ENCODE measurements at places on chromosomes 11 and 22.

- DNase-seq: no peak
Measured at GRCh38 chr11:103924166-103925013, 112.0 kb upstream of the DDI1 start.

DNA sequence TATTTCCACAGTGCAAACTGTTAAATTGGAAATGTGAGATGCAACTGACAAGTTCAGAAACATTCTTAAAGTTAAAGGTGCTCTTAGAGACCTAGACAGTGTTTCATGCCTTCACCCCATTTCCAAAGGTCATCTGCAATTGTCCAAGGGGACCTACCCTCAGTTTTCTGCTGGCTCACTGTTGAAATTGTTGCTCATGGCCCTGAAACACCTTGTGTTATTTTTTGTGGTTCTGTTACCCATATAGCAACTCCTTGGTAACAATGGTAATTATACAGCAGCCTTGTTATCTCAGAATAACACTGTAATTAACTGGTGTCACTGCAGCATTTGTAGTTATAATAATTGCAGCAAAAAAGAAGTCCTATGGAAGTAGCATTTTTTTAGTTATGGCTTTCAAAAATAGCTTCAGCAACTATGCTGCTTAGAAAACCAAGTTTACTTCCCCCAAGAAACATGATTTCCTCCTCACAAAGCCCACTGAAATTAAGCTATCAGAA lies 49.2 kb upstream of the CCDC34 start:
- DNase-seq: no peak

DNA sequence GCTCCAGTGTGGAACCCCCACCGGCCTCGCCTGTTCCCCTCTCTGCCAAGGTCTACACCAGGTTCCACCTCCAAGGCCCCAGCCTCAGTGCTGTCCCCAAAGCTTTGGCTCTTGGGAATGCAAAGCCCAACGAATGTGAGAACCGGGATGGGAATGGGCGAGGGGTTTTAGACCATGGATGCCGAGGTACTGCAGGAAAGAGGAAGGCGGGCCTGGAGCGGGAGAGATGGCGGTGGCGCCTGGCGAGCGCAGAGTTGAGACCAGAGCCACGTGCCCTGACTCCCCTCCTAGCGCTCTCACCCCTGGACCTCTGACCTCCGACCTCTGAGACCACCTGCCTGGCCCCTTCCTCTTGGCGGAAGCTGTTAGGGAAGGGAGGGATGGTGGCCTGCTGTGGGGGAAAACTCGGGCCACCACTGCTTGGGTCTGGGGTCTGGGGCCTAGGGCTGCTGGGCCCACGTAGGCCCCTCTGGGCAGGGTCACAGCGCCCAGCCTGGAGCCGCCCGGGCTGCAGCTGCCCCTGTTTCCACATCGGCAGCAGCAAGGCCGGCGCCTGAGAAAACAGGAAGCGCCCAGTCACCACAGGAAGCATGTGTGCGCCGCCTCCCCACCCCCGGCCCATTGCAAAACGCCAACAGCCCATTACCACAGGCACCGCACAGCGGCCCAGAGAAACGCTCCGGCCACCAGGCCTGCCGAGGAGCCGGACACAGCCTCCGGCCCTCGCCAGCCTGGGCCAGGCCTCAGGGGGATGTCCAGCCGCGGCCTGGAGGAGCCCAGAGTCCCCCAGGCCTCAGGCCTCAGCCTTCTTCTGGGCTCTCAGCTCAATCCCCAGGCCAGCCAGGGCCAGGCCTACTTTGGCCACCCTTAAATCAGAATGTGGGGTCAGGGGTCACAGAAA lies 13.8 kb upstream of the SLC39A13 start:
- DNase-seq: no peak

- DNase-seq: no peak
Measured at GRCh38 chr22:26725012-26725676, 67.8 kb downstream of the MIAT start.

GRCh38 chr11:108571001-108571400 lies 22.6 kb downstream of the EXPH5 start:
- DNase-seq: no peak

DNA sequence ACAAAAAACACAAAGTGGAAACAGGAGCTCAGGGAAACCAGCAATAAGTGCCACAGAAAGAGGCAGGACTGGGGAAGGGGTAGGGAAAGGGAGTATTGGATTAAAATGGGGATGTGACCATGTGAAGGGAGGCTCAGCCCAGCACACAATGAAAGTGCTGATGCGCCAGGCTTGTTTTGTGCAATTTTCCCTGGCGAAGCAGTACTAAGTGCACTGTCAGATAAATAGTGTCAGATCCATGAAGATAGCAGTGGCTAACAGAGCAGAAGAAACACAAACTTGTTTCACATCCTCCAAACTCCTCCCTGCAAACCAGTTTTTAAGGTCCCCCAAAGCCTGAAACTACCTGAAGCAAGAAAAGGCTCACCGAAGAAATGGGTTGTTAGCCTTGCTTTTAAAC lies 50.7 kb upstream of the RAPSN start:
- DNase-seq: no peak

GRCh38 chr22:40939202-40939601 lies 12.0 kb upstream of the RBX1 start:
- no peak for DNase-seq

DNA sequence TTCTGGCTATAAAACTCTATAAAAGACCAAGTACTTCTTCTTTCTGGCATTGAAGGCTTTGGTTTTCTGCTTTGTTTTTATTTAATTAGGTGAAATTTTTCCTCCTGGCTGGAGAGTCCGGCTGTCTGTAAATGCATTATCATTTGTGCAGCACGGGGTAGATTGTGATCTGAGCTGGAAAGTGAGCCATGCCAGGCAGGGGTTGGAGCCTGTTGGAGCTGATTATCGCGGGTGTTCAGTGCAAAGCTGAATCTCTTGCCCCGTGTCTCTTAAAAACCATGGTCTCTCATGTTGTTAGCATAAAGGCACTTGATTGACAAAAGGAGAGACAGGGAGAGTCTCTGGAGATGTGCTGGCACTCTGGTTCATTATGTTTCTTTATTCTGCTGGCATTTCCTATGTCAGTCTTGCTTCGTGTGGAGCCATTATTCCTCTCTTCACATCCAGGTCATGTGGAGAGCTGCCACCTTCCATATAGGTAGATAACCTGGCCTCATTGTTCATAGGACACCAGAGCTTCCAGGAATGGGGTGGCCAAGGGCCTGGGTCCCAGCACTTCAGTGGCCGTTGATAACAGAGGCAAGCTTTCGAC lies 75.2 kb downstream of the LDLRAD3 start:
- DNase-seq: no peak

- DNase-seq: no peak
Measured at GRCh38 chr11:10309163-10310093, 4.6 kb downstream of the ADM start.

GRCh38 chr22:35317680-35318290 lies 18.1 kb downstream of the TOM1 start:
- DNase-seq: no peak

DNA sequence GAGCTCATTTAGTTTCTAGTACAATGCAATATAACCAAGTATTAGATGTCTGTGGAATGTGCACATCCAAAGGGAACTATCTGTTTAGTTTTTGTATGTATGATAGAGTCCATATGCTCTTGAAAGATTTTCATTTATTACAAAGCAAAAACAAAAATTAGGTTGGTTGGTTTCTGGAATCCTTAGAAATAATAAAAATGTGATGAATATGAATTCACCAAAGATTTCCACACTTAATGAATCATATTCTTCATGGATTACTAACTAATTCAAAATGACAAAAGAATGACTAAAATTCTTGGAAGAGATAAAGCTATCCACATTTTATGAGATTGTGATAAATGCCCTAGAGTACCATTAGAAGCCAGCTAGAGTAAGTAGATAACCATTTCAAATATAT lies 261.1 kb downstream of the SBF2 start:
- DNase-seq: no peak

GRCh38 chr11:68148879-68149278 lies 27.7 kb upstream of the CHKA start:
- no peak for DNase-seq

DNA sequence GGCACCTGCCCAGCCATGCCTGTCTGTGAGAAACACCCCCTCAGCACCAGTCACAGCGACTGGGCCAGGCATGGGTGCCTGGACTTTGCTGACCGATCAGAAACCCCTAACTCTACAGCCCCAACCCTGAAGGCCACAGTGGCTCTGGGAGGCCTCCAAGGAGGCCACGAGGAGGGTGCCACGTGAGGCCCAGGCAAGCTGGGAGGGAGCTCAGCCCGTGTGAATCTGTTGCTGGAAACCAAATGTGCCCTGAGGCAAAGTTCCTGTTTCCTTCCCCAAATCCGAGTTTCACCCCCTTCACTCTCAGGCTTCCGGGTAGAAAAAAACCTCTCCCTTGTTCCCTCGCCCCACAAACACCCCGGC lies 1.3 kb downstream of the UNC93B1 start:
- DNase-seq: no peak

DNA sequence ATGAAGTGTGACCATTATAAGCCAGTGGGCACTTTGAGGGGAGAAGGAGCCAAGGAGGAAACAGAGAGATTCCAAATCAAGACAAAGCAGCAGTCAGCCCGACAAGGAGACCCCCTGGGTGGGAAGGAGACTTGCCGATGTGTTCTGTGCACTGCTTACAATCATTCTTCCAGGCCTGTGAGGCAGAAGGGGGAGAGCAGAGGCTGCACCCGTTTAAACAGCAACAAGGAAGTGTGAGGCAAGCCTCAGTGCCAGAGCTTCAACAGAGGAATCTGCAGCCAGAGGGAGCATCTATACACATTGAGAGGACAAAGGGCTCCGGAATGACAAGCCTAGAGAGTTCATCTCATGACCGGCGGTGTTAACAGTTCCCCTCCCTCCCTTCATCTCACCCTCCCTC lies 121.1 kb downstream of the NXPE2 start:
- no peak for DNase-seq

DNA sequence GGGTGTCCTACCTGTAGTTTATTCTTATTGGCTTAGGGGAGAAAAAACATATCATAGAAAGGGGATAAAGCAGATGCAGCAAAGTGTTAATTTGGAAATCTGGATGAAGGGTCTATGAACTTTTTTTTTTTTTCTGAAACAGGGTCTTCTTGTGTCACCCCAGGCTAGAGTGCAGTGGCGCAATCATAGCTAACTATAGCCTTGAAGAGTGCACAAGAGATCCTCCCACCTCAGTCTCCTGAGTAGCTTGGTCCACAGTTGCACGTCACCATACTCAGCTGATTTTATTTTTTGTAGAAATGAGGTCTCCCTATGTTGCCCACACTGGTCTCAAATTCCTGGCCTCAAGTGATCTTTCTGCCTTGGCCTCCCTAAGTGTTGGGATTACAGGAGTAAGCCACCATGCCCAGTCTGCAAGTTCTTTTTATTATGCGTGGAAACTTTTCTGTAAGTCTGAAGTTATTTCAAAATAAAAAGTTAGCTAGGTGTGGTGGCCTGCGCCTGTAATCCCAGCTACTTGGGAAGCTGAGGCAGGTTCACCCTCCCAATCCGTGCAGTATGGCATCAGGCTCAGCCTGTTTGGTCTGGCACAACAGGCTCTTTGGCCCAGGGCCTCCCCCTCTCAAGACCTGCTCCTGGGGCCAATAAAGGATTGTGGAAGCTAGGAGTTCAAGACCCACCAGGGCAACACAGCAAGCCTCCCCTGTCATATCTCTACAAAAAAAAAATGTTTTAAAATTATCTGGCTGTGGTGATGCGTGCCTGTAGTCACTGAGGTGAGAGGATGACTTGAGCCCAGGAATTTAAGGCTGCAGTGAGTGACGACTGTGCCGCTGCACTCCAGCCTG lies 111.9 kb downstream of the MED15 start:
- no peak for DNase-seq

DNA sequence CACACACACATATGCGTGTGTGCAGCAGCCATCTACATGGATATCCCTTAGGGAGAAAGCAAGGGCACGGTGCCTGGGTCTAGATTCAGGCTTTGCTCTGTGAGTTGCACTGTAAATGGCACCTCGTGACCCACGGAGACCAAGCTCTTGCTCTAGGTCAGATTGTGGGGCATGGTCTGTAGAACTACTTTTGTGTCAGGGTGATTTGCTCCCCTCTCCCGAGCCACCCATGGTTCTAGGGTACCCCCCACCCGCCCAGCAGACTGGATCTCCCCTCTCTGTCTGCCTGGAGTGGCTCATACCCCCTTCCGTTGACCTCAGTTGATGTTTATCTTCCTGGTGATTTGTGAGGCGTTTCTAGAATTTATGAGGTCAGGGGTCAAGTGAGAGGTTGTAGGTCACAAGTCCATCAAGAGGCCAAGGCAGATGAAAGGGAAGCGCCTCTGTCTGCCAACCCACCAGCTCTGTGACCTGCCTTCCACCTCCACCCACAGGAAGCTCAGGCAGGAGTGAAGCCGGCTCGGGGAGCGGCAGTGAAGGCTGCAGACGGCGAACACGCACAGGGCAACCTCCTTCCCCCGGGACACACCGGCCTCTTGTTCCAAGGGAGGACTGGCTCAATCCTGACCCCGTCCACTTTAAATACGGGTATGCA lies 76.2 kb upstream of the TTLL12 start:
- DNase-seq: no peak

DNA sequence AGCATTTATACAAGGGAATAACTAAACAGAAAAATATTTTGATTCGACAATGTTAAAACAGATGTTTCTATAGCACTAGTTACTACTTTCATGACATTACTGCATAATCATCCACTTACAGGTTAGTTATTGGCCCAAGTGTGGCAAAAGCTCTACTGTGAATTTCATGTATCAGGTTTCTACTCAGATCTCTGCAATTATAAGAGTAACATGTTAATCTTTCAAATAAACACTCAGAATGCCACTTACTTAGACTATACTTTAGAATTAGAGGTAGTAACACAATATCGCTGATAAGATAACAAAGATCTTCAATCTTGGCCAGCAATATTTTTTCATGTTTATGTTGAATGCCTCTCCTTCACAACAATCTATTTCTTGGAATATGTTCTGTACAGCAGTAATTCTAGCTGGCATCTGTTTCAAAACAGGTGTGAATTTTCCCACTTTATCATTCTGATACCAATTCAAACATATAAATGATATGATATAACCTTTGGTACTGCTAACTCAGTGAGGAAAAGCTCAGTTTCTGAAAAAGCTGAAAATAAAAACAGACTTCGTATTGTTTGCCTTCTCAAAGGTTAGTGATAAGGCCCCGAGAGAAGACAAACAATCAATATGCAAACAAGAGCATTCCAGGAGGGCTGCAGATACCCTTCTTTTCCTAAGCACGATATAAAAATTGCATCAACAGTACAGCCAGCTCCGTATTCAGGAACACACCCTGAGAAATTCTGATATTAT lies 11.0 kb upstream of the CCDC34 start:
- DNase-seq: no peak

DNA sequence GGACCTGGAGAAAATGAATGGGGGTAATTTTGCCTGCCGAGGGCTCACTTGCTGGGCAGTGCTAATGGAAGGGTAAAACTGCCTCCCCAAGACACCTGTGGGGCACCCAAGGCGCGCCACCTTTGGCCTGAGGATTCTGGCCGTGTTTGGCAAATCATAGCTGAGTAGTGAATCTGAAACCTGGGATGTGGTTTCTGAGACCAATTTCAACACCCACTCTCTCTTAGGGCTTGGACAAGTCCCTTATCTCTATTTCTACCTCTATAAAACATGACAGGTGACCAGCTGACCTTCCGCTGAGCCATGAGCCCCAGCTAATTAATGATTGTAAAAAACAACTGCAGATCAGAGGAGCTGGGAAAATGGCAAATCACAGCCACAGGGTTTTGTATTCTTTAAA lies 1.5 kb upstream of the PACSIN3 start:
- DNase-seq: no peak

Data from right renal cortex interstitium (tissue), 3 donors.